ENCODE measurements at places on chromosomes 12 and 14. TPM values are rescaled to one million over a fixed set of nuclear protein-coding genes. Genes with fewer than 3 reads are reported as not detected.

The TOGARAM1 gene
- total RNA-seq, result 14.2 TPM

GRCh38 chr14:49868720-49869114 lies 16.1 kb upstream of the NEMF start:
- DNase-seq, result no peak

GRCh38 chr14:74204491-74204890 lies 34.8 kb upstream of the VSX2 start:
- no peak for DNase-seq

DNA sequence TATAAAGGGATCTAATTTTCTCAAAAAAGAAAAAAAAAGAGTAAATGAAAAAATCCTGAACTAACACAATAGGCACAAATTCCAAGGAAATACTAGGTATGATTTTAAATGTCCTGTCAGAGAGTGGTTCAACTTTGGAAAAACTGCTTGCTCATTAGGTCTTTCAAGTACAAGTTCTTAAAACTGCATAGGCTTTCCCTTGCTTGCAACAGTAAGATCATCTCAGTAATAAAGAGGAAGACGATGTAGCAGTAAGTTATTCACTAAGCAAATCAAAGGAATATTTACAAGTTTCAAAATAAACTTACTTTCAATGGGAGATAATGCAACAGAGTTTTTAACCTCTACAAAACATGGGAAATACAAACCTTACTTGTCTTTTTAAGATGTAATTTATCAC lies 21.6 kb downstream of the CORO1C start:
- DNase-seq, result no peak

GRCh38 chr14:90758959-90759358 lies 57.3 kb downstream of the TTC7B start:
- DNase-seq, result no peak

The KLRC4 gene
- total RNA-seq, result not detected

GRCh38 chr12:116126610-116127009 lies 150.9 kb downstream of the MED13L start:
- DNase-seq, result no peak

The FAM186B gene
- total RNA-seq, result 0.35 TPM

DNA sequence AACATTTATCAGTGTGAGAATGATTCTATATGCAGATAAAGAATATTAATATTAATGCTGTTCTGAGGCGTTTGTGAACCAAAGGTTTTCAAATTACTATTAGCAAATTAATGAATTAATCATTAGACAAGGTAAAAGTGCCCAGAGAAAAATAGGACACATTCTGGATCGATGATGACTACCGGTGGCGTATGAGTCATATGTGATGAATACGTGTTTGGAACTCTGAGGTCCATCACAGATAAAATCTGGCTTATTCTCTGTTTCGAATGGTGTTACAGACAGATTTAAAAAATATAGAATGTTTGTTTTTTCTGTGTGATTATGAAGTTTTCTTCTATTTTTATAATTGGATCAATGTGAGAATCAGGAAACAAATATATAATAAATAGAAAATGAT lies 79.2 kb upstream of the RTL1 start:
- peak; percentile 67 for DNase-seq

The OR4E2 gene
- total RNA-seq, result not detected

GRCh38 chr14:99561864-99562263 lies 42.1 kb downstream of the CCDC85C start:
- DNase-seq, result no peak

The MUCL1 gene
- not detected for total RNA-seq

- no peak for DNase-seq
Measured at GRCh38 chr14:36946872-36947271, 225.5 kb downstream of the SLC25A21 start.

The SOS2 gene
- total RNA-seq, result 49.7 TPM

The PRICKLE1 gene
- total RNA-seq, result 11.6 TPM

GRCh38 chr14:96516351-96516750 lies 14.2 kb downstream of the PAPOLA start:
- DNase-seq, result no peak

The PTPRR gene
- total RNA-seq, result 0.45 TPM

The RASSF9 gene
- 5.0 TPM for total RNA-seq

DNA sequence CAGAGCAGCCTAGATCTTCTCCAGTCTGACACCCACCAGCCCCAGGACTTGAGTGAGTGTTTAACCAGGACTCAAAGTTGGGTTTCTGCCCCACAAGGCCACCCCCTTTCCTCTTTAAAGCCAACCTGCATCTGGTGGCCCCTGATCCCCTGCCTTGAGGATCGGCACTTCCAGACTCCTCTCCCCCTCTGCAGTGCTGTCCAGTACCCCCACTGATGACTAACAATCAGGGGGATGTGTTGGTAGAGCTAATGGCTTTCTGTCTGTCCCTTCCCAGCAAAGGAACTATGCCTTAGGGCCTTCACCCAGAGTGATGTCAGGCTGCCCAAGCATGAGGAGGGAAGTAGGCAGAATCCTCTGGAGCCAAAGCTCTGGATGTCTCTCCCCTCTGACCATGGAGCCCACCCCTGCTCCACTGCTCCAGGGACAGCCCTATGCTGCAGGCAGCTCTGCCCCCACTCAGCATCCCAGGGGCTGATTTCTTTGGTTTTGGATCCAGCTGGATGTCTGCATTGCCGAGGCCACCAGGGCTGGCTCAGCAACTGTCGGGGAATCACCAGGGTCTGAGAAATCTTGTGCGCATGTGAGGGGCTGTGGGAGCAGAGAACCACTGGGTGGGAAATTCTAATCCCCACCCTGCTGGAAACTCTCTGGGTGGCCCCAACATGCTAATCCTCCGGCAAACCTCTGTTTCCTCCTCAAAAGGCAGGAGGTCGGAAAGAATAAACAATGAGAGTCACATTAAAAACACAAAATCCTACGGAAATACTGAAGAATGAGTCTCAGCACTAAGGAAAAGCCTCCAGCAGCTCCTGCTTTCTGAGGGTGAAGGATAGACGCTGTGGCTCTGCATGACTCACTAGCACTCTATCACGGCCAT lies 42.9 kb downstream of the DAD1 start:
- DNase-seq, result peak; percentile 64

DNA sequence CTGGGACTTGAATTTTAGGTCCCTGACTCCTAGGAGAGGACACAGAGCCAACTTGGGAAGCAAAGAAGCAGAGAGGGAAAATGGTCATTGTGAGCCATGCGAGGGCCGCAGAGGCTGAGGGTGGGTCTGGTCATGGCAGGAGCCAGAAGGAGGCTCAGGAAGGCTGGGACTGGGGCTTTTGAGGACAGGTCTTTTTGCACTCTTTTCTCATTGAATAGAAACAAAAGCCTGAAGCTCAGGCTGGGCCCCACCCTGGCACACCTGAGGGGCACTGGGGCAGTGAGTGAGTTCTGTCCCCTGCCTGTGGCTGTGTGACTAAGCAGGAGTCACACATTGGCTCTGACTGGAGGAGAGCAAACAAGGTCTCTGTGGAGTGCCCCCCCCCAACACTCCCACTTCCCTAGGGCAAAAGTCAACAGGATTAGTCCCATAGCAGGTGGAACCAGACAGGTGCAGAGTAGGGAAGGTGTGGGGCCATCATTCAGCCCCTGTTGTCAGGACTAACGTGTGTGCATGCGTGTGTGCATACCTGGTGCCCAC lies 2.8 kb downstream of the KRT7 start:
- no peak for DNase-seq

GRCh38 chr12:123532808-123533649 lies 490 bp downstream of the RILPL1 start:
- no peak for DNase-seq

The TSHR gene
- total RNA-seq, result 0.50 TPM

- peak; percentile 89 for DNase-seq
Measured at GRCh38 chr14:21084998-21085853, 13.2 kb downstream of the ZNF219 start.

The USP44 gene
- total RNA-seq, result 7.2 TPM

The CRIP1 gene
- total RNA-seq, result 12.2 TPM

DNA sequence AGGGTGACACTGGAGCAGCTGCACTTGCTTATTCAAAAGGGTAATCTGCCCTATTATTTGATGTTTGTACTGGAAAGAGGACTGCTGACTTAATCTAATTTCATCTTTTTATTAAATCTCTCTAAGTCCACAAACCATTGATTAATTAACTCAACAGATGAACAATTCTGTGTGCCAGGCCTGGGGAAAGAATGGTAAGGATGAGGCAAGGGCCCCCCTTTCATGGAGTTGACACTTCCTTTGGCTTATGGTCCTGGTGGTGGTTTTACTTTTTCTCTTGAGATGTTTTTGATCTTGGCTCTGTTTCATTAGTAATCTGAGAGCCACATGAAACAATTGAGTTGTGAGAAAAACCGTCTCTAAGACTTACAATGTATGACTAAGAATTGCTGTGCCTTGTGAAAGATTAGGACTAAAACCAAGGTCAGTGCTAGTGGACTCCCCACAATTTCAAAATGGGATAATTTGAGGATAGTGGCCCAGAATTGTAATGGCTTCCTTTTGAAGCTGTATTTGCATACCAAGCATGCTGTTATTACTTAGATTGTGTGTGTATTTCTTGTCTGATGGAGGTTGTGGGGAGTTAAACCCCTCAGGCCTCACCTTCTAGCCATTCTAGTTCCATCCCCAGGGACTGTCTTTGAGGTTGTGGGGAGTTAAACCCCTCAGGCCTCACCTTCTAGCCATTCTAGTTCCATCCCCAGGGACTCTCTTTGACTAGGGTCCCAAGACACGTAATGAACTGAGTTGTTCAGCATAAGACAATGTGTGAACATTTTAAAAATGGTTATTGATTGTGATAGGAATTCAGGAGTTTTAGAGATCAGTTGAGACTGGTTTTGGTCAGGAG lies 52.5 kb upstream of the EVL start:
- peak; percentile 78 for DNase-seq

DNA sequence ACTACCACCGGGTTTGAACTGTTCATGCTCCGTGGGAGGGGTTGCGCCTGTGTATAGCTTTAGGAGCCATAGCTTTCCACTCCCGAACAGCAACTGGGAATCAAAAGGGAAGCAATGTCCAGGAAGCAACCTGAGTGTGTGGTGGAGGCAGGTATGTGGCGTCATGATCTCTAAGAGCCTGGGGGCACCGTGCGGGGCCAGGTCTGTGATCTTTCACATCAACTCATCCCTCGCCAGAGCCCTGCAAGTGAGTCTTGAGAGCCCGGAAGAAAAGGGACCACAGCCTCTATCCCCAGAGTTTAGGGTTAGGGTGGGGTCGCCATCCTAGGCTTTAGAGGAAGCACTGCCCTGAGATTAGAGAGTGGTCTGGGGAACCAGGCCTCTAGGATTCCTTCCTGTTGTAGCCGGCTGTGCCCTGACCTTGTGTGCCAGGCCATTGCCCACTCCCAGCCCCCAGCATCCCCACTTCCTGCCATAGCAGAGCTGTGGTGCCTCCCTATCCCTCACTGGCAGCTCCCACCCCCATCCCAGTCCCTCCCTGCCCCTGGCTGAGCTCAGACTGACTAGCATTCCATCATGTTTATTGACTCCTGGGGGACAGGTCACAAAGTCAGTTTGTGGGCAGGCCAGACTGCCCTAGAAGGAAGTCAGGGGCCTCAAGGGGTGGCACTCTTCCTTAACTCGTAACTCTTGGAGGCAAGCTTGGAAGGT lies 745 bp upstream of the ADCY4 start:
- DNase-seq, result no peak

The SLC25A21 gene
- 0.89 TPM for total RNA-seq

- DNase-seq, result no peak
Measured at GRCh38 chr14:30596935-30597334, 25.2 kb upstream of the SCFD1 start.

The CPNE6 gene
- total RNA-seq, result not detected

- DNase-seq, result peak; percentile 79
Measured at GRCh38 chr12:18998343-18999261, 130.9 kb upstream of the PLEKHA5 start.

The OR6C2 gene
- not detected for total RNA-seq

GRCh38 chr14:98370352-98370751 lies 901.6 kb downstream of the BCL11B start:
- DNase-seq, result no peak

DNA sequence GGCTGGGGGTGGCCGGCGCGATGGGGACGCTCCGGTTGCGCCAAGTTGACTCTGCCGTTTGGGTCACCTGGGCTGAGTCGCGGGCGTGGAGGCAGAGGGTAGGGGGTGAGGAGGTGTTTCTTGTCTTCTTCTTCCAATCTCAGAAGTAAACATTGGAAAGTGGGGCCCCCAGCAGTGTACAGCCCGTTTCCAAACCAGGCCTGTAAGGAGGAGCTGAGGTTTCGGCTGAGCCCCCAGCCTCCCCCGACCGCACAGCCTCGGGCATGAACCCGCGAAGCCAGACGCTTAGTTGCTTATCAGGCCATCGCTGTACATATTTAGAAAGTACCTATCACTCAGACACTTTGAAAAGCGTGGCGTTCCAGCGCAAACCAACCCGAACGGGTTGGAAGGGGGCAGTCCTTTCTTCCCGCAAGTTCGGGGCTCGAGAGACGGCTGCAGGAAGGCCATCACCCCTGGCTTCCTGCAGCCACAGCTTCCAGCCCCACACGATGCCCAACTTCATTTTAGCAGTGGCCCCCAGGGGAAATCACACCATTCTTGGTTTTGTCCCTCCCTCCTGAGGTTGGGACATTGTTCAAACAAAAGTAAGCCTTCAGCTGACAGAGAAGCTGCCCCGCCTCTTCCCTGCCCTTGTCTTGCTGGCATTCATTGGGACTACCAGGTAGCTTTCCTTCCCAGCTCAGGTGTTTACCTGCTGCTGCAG lies 164.1 kb downstream of the ZFP36L1 start:
- no peak for DNase-seq

Measured in renal cortical epithelial cell (primary cell).